ENCODE measurements at places on chromosomes 7 and 10.

DNA sequence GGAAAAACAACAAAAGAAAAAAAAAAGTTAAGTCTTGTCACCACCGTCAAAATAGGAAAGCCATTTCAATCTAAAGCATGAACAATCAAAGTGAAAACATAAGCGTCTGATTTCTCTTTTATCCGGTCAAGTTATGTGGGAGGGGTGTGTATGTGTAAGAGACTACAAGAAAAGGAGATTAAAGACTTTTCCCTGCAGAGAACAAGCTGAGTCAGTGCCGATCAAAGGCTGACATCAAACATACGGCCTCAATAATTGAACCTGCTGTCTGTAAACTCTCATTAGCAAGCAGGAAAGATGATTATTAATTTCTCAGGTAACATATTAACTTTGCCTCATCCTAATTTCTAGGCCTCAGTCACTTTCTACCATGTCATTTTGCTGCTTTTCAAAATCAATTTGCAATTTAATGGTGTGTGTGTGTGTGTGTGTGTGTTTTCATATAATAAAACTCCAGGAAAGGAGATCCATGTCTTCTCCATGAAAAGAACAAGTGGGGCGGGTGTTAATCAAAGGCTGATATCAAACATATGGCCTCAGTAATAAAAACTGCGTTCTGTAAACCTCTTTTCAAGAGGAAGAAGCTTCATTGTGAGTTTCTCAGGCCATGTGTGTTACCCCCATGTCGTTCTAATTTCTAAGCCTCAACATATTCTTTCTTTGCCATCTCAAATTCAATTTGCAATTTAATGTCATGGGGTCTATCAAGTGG, 649.1 kb upstream of the SORCS1 start:
- DNase-seq = no peak

DNA sequence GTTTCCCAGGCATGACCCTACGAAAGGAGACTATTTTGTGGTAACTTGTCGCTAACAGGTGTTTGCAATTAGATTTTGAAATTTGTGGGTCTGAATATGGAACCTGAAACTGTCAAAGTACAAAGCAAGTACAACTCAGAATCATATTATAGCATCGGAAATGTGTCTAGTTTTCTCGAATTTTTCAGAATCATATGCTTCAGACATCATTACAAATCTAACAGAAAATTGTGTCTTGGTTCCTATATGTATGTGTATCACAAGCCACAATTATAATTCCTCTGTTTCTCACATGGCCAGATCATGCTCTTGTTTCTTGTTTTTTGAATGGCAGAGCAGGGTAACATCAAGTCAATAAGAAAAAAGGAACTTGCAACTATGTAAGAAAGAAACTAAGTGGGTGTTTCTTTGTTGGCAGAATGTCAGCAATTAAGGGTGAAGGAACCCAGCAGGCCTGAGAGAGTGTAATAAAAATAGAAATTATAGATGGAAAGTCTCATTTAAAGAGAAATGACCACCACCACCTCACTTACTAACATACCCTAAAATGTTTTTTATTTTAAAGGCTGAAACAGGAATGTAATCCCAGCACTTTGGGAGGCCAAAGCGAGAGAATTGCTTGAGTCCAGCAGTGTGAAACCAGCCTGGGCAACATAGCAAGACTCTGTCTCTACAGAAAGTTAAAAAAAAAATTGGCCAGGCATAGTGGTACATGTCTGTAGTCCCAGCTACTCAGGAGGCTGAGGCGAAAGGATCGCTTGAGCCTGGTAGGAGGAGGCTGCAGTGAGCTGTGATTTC, 51.3 kb downstream of the PRTFDC1 start:
- no peak for DNase-seq

DNA sequence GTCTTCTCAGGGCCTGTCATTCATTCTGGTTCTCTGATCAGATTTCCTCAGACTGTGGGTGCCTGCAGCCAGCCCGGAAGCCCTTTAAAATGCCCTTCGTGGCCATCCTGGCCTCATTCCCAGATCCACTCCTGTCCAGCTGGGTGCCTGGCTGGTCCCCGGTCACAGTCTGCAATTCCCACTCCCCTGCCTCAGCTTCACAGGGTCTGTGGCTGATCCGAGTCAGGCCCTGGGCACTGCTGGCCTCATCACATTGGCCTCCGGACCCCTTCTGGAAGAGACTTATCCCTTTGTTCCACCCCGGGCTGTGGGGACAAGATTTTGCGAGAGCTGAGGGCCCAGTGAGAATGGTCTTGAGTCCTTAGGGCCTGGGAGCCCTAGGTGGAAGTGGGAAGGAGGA, 12.1 kb downstream of the DOCK1 start:
- DNase-seq = no peak

DNA sequence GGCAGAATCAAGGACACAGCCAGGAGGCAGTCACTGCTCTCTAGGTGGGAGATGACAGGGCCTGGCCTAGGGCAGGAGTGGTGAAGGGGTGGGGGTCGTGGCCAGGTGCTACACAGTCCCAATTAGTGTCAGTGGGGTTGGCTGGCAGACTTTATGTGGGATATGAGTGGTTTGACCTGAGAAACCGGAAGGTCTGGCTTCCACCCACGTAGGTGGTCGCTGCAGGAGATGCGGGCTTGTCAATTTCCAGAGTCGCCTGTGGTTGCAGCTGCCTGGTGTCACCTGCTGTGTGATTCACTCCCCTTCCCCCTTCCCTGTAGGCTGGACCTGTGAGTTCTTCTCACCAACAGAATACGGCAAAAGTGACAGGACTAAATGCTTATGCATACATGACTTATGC, 124.3 kb downstream of the KLF6 start:
- no peak for DNase-seq

DNA sequence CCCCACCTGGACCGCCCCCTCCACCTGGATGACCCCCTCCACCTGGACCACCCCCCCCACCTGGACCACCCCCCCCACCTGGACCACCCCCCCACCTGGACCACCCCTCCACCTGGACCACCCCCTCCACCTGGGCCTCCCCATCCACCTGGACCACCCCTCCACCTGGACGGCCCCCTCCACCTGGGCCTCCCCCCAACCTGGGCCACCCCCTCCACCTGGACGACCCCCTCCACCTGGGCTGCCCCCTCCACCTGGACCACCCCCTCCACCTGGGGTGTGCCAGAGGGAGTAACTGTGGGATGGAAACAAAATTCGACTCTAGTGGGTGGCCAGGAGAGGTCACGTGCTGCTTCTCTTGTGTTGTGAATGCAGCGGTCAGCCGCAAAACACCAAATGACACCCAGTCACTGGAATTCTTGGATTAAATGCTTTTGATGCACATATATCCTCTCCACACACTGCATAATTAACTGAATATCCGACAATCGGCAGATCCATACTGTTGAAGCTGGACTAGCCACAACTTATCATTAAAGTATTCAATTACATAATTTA, 316.7 kb downstream of the PTPRN2 start:
- no peak for DNase-seq

GRCh38 chr7:31113660-31114059, 61.6 kb downstream of the ADCYAP1R1 start:
- no peak for DNase-seq

DNA sequence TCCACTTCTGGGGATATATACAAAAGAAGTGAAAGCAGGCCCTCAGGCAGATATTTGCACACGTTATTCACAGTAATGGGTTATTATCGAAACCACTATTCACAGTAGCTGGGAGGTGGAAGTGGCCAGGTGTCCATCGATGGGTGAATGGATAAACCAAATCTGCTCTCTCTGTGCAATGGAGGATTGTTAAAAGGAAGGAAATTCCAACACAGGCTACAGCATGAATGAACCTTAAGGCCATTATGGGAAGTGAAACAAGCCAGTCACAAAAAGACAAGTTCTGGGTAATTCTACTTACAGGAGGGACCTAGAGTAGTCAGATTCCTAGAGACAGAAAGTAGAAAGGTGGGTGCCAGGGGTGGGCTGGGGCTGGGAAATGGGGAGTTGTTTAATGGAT, 48.5 kb upstream of the BHLHA15 start:
- no peak for DNase-seq

DNA sequence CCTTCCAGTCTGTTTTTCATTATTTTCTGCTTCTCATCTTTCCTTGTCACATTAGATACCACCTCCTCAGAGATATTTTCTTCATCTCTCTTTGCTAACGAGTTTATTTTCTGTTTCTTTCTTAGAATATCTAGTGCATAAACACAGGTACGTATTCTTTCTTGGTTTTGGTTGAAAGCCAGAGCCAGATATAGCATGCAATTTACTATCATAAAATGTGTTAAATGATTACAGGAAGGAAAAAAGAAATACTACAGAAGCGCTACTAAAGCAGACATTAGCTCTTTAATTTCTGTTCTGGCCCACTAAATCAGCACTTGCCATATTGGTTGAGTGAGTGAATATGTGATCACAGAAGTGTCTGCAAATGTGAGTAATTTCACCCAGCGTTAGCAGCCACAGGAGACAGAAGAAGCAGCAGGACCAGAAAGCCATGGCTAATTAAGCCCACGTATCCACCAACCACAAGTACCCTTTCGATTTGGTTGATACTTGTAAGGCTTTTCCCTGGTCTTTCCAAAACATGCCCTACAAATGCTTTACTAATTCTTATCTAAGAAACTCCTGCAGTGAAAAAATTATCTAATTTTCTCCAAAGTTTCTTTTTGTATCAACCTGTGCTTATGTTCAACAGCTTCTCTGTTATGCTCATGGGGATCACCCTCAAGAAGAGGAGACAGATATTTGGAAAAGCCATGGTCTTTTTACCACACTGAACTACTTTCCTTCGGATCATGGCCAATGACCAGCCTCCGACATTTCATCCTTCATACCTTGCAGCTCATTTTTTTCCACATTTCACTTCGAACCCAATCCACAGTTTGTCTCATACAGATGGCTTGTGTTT, 23.1 kb upstream of the MACC1 start:
- DNase-seq = no peak

- no peak for DNase-seq
These were observed at the start of gene HOXA7 for GRCh38 chr7:27156508-27156898. HOXA7 (minus strand) TSS chr7:27156675; CDS start chr7:27156545, 130 bp downstream.

GRCh38 chr10:4784667-4785333, 41.2 kb upstream of the AKR1E2 start:
- DNase-seq = no peak

GRCh38 chr10:69756279-69756678, 45.4 kb upstream of the COL13A1 start:
- no peak for DNase-seq

- peak; percentile 56 for DNase-seq
These were observed 7.3 kb upstream of the KLHDC10 start for GRCh38 chr7:130063036-130063435.

GRCh38 chr10:132230557-132231210, 43.9 kb downstream of the DPYSL4 start:
- no peak for DNase-seq

DNA sequence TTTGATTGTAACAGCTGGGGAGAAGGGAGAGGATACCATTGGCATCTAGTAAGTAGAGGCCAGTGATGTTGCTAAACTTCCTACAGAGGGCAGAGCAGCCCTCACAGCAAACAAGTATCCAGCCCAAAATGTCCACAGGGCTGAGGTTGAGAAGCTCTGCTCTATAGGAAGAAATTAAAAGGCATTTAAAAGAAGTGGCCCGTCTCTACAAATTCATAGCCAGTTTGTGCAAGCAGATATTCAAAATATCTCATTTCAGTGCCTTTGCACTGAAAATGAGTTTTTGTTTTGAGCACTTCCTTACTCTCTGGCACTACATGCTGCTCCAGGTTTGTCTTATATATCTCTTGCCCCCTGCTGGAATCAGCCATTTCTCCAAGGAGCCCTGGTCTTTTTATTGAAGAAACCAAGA, 330.0 kb downstream of the BBS9 start:
- DNase-seq = no peak

GRCh38 chr7:151745706-151746105, 131.2 kb downstream of the PRKAG2 start:
- DNase-seq = no peak

DNA sequence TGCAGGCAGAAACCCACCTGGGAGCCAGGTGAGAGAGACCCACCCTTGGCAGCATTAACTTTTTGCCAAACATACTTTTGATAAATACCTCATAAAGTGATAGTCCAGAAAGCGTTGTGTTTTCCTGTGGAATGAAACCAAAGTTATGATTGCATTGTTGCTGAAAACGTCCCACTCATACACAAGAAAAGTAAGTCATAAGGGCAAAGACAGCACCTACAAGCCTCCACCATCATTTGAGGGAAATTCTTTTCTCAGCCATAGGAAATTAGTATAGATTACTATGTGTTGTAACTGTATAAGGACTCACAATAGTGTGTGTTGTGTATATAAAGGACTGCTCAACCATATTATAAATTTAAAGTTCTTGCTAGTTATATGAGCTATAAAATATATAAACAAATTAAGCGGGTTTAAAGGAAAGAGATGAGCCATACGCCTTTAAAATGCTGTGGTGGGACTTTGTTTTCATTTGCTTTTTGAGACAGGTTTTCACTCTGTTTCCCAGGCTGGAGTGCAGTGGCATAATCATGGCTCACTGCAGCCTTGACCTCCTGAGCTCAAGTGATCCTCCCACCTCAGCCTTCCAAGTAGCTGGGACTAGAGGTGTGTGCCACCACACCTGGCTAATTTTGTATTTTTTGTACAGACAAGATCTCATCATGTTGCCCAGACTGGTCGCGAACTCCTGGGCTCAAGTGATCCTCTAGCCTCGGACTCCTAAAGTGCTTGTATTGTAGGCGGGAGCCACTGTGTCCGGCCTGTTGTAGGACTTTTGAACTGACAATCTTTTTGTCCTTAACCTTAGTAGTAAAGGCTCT, 160.8 kb downstream of the PKD1L1 start:
- no peak for DNase-seq

- no peak for DNase-seq
These were observed 38.2 kb upstream of the CCDC3 start for GRCh38 chr10:13039761-13040160.

- DNase-seq = no peak
These were observed 4.7 kb downstream of the SUFU start for GRCh38 chr10:102508506-102508905.

DNA sequence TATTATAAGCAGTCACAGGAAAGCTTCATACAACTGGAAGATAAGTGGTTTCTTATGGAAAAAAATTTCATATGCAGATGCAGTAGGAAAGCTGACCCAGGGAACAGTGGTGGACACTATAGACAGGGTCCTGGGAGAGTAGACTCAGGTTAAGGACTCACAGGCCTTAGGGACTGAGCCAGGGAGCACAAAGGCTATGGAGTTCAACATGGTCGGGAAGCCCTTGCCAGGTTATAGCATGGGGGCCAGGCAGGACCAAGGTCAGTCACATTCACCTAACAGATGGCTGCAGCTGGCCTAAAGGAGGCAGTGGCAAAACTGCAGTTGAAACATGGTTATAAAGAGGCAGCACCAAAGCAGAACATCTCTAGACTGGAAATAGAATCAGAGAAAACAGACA, 54.9 kb upstream of the UNC5B start:
- no peak for DNase-seq
